ENCODE measurements at places on chromosomes 16 and 17. TPM values are rescaled to one million over a fixed set of nuclear protein-coding genes. Genes with fewer than 3 reads are reported as not detected.

DNA sequence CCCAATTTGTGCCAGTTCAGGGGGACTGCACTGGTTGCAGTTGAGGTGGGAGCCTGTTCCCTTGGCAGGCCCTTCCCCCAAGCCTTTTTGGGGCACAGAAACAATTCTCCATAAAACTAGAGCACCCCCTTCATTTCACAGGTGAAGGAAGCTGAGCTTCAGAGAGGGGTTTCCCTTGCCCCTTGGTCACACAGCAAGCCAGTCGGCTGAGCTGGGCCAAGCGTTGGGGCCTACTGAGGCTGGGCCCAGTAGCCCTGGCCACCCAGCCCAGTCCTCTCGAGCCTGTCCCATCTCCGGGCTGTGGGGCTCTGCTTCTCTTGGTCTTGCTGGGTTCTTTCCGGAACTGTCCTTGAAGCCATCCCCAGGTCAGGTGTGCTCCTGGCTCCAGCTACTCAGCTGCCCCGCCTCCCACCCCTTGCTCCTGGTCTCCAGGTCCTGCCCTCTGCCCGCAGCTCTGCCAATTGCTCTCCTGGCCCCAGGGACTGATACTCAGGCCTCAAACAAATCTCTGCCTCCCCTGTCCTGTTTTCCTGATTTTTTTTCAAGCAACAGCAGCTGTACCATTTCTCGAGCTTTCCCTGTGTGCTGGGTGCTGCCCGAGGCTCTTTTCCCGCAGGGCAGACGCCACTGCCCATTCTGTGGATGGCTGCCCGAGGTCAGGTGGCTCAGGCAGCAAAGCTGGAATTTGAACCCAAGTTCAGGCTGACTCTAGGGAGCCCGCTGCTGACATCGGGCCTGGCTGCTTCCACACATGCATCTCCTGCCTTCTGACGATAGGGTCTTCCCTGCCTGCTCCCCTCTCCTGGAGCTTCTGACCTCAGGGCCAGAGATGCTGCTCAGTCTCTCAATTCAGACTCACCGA is 87.4 kb upstream of the NKD1 start:
- peak; percentile 70 for DNase-seq

DNA sequence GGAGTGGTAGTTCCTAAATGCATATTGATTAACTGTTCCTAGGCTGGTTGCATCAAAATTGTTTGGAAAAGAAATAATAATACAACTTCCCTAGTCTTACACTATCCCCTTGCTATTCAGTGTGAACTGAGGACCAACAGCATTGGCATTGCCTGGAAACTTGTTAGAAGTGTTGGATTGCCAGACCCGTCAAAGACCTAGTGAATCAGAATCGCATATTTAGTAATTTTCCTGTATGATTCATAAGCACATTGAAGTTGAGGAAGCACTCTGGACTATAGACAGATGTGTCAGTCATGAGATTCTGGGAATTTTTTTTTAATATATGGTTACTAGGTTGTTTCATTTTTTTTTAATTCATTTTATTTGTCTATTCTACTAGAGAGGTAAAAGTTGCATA is 34.7 kb upstream of the KCNJ16 start:
- DNase-seq: no peak

Gene SHISA6
- not detected for total RNA-seq

Gene ARMC5
- 12.1 TPM for total RNA-seq

Measured in right lobe of liver (tissue), 6 donors.